Brain pericyte (primary cell): ENCODE measurements at places on chromosomes 2 and 18.

- DNase-seq: no peak
Observed at GRCh38 chr18:62300359-62300963, 24.6 kb upstream of the TNFRSF11A start.

GRCh38 chr2:167992278-167992677, 255.1 kb downstream of the STK39 start:
- DNase-seq: no peak

GRCh38 chr2:128258218-128258617, 60.5 kb downstream of the HS6ST1 start:
- DNase-seq: no peak

- DNase-seq: no peak
Observed at GRCh38 chr2:23592898-23593751, 208.1 kb downstream of the KLHL29 start.

- DNase-seq: no peak
Observed at GRCh38 chr2:20992201-20992711, 51.6 kb downstream of the APOB start.

- DNase-seq: no peak
Observed at GRCh38 chr2:71512386-71512785, 59.0 kb downstream of the DYSF start.

DNA sequence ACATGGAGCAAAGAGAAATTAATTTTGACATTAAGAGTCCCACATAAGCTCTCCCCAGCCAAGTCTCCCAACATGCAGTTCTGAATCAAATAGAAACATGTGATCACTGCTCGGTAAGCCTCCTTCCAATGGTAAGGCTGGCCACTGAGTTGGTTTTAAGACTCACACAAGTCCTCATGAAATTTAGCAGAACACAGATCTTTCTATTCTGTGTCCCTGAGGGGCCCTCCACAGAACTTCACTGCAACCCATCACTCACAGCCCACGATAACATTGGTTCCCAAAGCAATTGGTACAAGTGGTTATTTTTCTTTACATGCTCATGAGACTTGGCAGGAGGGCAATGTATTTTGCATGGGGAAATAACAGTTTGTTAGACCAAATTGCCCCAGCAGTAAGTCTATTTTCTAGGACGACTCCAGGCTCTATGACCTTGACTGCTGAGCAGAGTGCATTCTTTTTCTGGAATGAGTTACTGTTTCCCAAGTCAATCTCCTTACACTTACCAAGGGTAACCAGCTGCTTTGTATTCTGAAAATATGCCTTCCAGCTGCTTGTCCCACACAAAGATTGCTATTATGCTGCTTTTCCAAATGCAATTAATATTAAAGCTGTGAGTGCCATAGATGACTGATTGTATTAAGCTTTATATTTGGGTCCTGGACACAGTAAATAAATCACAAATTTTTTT, 142.3 kb upstream of the TANK start:
- DNase-seq: no peak

- DNase-seq: peak; percentile 52
Observed at GRCh38 chr2:105517814-105518705, 119.2 kb upstream of the FHL2 start.

- no peak for DNase-seq
Observed at GRCh38 chr2:172442072-172442895, 14.9 kb downstream of the ITGA6 start.

DNA sequence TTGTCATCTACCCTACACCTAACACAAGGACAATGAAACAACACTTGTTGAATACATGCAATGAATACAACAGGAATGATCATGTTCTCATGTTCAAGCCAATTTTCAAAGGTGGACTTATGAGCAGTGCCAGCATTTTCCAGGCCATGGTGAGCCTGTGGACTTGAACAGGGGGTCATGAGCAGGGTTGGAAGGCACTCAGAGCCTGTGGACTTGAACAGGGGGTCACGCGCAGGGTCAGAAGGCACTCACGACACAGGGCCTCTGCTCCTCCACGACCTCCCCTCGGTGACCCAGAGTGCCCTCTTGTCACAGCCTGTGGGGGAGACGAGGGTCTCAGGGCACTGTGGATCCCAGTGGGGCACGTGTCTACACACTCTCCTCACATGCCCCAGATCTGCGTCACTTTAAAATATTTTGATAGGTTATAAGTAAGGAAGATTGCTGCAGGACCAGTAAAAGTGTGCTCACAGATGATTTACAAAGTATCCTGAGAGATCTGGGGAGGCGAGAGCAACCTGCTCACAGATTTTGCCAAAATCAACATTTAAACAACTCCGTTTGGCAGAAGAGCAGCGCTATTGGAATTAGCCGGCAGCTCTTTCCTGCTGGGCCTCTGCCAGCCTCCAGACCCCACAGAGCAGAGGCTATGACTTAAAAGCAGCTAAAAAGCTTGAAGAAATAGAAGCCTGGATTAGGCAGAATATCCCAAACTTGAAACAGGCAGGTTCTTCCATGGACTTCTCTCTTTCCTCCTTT, 121.9 kb downstream of the TMEM18 start:
- DNase-seq: no peak

GRCh38 chr2:234241656-234242458, 191.4 kb downstream of the SPP2 start:
- DNase-seq: no peak

DNA sequence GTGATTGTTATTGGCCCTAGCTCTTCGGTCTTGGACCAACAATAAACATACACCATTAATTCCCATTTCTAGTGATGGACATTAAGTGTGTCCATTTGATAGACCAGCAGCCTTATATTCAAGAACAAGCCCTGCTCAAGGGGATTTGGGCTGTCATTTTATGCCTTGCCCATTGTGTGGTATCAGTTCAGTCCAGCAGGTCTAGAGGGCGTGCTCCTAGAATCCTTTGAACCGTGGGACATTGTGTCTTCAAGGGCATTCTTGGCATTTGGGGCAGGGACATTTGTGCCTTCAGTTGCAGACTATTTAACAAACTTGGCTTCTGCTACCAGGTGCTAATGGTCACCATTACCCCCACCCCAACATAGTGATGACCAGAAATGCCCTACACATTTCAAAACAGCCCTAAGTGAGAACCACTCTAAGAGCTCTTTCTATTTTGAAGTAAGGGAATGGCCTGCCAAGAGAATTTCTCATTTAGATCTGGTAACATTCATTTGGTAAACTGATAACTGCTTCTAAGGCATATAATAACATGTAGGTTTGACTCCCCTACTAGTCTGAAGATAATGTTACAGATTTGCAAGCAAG, 284.7 kb downstream of the ALPK2 start:
- DNase-seq: no peak

GRCh38 chr2:31296641-31297287, 62.8 kb downstream of the EHD3 start:
- no peak for DNase-seq

- DNase-seq: no peak
Observed at GRCh38 chr2:38108907-38109731, 33.2 kb upstream of the CYP1B1 start.

DNA sequence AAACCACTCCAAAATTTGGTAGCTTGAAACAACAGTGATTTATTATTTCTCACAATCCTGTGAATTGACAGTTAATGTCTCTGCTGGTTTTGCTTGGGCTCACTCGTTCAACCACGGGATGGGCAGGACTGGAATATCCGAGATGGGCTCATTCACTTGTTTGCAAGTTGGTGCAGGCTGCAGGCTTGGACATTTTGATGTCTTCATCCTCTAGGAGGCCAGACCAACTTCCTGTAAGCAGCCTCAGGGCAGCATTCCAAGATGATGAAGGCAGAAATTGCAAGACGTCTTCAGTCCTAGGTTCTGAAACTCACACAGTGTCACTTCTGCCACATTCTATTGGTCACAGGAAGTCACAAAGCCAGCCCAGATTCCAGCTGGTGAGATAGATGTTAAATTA, 47.1 kb downstream of the GPR39 start:
- no peak for DNase-seq

GRCh38 chr18:49697757-49698524, 115.4 kb downstream of the ACAA2 start:
- DNase-seq: no peak

DNA sequence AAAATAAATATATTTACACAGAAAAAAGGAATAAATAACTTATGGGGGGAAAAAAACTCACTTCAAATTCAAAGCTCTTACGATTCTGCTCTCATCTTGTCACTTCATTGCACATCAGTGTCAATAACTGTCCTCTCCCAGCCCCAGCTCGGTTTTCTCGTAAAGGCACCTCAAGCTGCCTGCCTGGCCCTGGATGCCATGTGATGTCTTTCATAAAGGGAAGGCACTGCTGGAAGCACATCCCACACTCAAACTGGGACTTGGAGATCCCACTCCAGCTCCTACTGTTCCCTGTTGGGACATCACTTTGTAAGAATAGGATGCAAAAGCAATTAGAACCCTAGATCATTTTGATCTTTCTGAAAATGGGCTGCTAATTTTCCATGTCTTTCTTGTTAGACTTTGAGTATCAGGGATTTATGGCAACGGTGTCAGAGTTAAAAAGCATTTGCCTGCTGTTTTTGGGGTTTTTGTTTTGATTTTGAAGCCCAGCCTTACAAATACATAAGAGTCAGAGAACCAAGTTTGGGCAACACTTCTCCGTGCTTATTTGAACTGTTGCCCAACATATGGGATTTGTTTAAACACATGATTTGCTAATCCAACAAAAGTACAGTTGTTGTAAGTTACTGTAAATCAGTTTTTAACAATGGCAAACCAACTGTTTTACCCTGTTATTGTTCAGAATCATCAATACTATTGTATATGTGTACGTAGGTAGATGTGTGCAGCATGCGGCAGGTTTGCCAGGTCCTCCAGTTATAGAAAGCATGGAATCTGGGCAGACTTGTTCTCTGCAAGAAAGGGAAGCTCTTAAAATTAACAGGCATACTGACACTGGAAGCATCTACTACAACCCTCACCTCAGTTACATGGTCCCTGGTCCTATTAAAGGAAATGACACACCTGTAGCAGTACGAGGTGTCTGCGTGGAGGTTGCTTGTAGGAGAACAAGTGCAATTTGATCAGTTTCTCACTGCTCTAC, 20.6 kb downstream of the SERTAD2 start:
- no peak for DNase-seq

DNA sequence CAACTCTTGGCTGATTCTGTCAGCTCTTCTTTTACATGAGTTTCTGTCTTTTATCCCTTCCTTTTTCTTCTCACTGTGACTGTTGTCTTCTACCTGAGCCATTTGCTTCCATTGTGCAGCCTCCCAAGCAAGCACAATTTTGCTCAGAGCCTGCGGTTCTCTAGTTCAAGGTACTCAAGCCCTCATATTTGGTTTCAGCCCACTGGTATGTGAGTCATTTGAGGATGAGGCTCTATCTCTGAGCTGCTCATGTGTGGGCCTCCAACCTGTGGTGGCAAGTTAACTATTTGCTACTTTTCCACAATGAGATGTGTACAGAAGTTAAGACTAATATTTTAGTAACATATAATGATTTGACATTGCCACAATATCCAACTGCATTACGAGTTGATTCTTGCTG, 183.0 kb downstream of the PHLPP1 start:
- no peak for DNase-seq

GRCh38 chr2:166239548-166239947, 111.7 kb upstream of the SCN1A start:
- peak; percentile 43 for DNase-seq

DNA sequence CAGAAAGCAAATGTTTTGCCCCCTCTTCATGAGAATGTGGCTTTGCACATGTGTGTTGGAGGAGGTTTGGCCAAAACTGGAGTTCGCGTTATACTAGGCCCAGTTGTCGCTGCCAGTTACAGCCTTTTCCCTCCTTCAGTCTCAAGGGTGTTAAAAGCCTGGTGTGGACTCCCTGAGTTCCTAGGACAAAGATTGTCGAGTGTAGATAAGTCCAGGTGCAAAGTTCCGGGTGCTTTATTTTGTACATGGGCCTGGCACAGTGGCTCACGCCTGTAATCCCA, 542 bp upstream of the RNF103 start:
- DNase-seq: no peak

DNA sequence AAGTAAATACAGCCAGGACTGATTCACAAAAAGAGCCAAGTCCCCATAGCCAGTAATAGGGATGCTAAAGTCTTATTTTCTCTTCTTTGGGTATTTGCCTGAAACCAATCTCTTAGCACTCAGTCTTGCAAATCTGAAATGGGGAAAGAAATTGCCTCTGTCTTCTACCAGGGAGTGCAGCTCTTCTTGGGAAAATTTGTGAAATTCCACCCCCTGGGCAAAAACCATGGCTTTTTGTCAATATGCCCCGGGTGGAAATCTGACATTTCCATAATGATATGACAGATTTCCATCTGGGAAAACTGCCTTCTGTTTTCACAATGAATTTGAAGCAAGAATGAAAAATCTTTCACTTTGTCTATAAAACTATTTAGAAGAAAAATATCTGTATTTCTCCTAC, 628.1 kb downstream of the BCL11A start:
- DNase-seq: no peak

- no peak for DNase-seq
Observed at GRCh38 chr2:126994340-126994777, 95.7 kb downstream of the TEX51 start.

DNA sequence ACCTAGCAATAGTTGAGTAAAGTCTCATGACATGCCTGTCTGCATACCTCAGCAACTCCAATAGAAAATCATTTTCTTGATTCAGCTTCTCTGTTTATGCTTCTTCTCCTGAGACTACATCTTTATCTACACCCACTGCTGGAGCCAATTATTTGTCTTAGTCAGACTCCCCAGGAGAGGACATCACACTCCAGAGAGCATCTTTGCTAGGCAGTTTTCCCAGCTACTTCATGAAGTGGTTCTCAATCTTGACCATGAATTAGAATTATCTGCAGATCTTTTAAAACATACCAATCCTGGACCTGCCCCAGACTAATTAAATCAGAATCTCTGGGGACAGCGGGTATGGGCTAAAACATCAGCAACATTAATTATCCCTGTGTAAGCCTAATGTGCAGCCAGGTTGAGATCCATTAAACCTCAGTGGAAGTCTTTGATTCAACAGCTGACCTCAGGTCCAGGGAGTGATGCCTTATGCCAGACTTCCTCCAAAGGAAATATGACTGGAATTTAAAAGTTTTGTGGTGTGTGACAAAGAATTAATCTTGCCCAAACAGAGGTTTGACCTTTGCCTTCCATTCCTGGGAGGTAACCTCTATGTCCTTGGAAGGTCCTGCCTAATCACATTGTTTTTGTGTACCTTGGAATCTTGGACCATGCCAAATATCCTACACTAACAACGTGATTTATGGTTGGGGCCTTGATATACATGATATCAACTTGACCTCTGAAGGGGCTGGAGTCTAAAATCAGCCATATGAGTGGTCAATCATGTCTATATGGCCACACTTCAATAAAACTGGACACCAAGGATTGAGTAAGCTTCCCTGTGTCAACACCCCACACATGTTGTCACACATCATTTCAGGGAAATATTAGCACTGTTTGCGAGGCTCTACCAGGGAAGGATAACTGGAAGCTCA, 99.3 kb upstream of the DNAJC10 start:
- DNase-seq: no peak
